Urinary bladder (tissue), 4 donors: ENCODE measurements at places on chromosomes 6 and 20.

DNA sequence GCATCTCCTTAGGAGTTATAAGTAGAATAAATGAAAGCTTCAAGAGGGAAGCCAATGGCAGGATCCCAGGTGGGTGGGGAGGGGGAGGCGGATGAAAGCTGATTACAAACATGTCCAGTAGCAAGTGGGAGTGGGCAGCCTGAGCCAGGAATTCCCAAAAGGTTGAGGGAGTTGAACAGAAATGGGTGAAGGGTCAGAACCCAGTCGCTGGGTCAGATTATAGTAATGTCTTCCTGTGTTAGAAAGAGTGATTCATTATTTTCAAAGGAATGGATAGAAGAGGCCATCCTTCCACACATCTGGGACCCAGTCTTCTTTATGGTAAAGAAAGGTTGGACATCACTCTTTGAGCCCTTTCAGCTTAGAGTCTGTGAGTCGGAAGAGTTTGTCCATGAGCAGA lies 41.0 kb upstream of the FAM50B start:
- DNase-seq: no peak

DNA sequence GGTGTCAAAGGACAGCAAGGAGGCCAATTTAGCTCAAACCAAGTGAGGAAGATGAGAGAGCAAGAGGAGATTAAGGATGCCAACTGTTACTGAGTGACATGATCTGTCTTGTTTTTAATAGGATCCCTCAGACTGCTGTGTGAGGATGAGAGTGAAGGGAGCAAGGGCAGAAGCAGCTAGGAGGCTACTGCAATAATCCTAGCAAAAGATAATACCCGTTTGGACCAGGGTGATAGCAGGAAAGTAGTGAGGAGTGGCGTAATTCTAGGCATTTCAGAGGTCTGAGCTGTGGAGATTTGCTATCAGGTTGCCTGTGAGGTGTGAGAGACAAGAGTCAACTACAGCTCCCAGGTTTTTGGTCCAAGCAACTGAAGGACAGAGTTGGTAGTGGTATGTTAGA lies 14.7 kb downstream of the UBE2V1 start:
- DNase-seq: no peak

DNA sequence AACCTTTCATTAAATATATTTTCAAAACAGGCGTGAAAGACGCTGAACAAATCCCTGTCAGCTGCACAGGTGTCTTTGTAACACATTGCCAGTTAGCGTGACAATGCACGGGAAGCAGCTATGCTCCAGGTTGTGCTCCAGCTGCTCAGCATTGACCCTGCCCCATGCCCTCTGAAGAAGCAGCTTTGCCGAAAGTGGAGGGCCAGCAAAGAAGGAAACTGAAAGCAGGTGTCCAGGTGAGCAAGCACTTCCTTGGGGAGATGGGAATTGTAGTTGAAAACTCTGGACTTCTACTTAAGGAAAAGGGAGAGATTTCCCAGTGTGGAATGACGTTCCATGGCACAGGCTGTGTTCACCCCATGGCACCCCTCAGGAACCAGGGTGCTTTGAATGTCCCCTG lies 125.7 kb downstream of the TTLL2 start:
- DNase-seq: no peak

DNA sequence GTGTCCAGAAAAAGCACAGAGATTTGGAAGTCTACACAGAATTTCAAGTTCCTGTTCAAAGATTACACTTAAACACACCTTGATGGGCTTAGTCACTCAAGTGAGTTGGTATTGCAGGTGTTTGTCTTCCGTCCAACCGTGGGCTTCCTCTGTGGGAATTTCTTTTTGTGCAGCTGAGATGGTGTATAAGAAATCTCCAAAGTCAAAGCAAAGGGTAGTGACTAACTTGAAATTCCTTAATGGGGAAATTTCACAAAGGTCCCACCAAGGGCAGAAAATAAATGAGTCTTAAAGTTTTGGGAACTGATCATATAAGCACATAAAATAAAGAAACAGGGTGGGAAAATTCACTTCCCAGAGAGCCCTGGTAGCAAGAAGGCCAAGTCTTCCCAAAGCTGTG lies 102.0 kb upstream of the TNFAIP3 start:
- no peak for DNase-seq

- no peak for DNase-seq
These were observed 152.5 kb downstream of the CEBPB start for GRCh38 chr20:50343125-50343489.

- no peak for DNase-seq
These were observed 10.9 kb upstream of the SOX4 start for GRCh38 chr6:21582651-21583050.

GRCh38 chr20:8803941-8804340 lies 264.9 kb upstream of the PLCB4 start:
- DNase-seq: no peak

DNA sequence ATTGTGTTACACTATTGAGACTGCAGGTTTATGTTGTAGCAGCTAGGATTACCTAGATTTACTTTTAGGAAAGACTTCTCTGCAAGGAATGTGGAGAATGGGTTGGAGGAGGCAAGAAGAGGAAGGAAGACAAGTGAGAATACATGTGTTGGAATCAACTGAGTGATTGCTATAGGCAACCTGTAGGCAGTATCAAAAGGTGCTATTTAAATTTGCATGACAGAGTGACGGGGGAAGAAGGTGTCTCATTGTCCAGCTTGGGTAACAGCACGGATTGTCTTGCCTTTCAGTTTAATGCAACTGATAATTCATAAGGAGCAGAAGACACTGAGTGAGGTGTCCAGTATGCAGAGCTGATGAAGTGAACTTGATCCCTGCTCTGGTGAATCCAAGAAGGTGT lies 19.4 kb downstream of the SERPINB9 start:
- no peak for DNase-seq

- DNase-seq: no peak
These were observed 215.1 kb upstream of the CNR1 start for GRCh38 chr6:88381289-88381642.

- DNase-seq: peak; percentile 93
These were observed 2.8 kb downstream of the JARID2 start for GRCh38 chr6:15248451-15249370.

DNA sequence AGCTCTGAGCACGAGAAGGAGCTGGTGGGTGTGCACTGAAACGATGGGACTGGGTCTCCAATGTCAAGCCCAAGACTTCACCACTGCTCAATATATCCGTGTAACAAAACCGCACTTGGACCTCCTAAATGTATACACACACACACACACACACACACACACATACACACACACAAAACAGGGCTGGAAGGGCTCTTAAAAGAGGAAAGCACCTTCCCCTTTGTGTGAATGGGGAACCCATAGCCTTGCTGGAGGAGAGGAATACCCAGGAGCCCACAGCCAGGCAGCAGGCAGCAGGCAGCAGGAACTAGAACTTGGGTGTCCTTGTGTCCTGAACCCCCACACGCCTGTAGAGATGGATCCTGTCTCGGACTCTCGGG lies 29.8 kb downstream of the TGM2 start:
- DNase-seq: no peak
